Stimulated activated CD4-positive, alpha-beta T cell treated with anti-CD3 and anti-CD28 coated beads, TNF-alpha, amount 100 ng/mL, for 1 hour (primary cell): ENCODE measurements at places on chromosomes 3 and 15.

DNA sequence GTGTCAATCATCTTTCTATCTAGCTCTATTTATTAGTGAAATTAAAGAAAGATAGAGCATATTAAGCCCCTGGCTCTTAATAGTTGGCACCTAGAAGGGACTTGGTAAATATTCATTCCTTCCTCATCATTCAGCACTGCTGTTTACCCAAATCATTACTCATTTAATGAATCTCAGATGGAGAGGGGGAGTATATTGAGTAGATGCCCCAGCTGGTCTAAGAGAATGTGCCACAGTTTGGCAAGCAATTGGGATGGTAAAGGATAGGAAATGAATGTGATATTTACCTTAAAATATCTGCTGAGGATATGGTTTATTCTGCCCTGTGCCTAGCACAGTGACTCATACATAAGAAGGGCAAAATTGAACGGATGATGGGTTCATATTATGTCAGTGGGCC, 6.0 kb downstream of the IL1RAP start:
- no peak for DNase-seq

DNA sequence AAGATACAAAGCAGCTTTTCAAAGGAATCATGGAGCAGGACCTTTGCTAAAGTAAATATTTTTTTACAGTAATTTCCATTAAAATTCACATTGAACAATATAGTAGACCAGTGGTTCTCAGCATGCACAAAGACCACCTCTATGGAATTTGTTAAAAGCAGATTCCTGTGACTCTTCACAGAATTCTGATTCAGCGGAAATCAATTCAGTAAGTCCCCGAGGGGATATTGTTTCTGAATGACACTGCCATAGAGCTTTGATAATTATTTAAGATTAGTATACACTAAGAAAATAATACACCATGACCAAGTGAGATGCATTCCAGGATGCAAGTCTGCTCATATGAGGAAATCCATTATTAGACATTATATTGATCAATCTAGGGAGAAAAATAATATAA, 161.9 kb upstream of the TNIK start:
- no peak for DNase-seq

- no peak for DNase-seq
Observed at GRCh38 chr15:80590761-80591355, 104.3 kb upstream of the ABHD17C start.

GRCh38 chr15:72047020-72047419, 70.9 kb downstream of the MYO9A start:
- DNase-seq: no peak

DNA sequence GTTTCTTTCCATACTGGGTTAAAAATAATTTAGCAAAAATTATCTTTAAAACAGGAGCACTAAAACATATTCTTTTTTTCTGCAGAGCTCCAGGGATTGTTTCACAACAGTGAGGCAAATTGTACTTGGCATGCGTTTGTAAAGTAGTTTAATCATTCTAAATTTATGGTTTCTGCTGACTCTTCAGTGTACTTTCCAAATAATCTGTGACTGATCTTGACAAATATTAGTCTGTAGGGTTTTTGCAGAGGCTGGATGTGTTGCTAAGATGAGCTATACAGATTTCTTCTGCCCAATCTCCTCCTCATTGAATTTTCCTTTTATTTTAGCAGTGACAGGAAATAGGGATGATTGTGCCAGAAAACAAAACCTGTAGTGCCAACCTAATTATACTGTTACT, 328.0 kb upstream of the MANF start:
- no peak for DNase-seq

DNA sequence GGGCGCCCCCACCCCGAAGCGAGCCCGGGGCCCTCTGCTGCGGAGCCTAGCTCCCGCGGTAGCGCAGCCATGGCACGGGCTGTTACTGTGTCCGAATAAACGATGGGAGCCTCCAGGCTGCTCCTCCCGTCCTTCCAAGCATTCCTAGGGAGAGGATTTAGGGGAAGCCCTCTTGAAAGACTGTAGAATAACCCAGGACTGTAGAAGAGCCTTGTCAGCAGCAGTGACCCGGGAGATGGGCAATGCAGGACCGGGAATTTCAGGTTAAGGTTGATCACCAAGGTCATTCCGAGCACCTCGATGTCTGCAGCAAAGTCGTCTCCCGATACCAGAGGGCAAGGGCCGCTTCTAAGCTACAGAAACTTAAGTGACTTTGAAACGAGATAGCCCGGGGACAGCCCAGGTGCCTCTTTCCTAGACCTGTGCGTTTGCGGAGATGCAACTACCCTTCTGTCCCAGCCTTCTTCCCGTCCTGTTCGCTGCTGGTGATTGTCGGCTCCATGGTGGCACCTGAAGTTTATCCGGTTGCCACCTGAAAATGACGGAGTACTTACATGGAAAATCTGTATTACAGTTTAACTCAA, 753 bp upstream of the MYO5A start:
- DNase-seq: no peak

DNA sequence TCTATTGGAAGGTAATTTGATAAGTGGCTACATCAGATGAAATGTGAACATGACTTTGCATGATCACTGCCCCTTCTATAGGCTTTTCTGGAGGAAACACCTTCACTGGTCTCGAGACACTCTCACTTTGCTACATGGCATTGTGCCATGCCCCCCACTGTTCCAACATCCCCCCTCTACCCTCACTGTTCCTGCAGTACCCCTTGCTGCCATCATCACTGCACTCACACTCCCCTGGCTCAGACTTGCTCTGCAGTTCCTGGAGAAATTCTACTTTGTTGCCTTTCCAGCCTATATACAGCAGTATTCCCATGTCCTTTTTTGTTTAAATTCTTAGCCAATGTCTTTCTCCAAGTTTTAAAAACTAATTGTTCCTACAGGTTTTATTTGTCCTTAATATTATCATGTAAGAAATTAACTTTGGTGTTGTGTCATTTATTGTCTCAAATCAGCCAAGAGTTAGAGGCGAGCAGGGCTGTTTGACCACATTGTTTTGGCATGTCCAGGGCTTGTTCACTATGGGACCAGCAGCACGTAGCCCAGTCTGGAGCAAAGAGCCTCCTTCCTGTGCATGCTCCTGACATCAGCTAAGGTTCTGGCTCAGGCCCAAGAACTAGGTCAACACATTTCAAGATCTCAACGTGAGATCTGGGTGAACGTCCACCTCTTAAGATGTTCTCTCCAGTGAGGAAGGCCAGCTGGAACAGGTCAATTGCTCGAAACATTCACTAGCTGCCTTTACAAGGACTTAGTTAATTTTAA, 246.4 kb downstream of the SLC9A9 start:
- DNase-seq: no peak
